ENCODE measurements at places on chromosomes 12 and 14.
A peak's percentile ranks its signal among the peaks of the same experiment; 100 is the strongest.

- DNase-seq, result no peak
Measured at GRCh38 chr14:77198561-77198960, 17.0 kb downstream of the TMEM63C start.

GRCh38 chr12:11580125-11580751, 69.2 kb upstream of the ETV6 start:
- peak; percentile 88 for DNase-seq

DNA sequence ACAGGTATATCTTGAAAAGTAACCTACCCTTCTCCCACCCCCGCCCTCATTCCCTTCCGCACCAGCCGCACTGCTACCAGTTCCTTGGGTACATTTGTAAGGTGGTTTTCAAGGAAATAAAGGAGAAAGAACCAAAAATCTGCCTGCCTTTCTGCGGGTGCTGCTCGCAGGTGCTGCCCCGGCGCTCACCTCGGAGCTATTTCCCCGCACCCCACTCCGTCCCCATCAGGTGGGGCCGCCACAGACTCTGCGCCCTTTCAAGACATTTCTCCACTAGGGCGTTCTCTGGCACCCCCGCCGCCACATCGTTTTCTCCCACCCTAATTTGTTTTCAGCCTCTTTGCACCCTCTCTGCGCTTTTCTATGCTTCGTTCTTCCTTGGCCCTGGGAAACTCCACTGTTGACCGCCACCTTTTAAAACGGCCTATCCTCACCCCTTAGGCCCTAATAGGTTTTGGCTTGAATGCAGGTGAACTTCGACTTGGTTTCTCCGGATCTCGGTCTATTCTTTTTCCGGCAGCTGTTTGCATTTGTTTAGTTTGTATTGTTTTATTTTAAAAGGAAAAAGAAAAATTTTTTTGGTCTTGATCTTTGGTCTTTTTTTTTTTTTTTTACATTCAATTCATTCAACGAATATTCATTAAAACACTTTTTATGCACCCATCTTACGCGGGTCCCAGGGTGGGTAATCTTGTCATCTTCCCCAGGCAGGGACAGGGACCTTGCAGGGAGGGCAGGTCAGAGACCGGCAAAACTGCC, 3.0 kb downstream of the VSX2 start:
- no peak for DNase-seq

- DNase-seq, result no peak
Measured at GRCh38 chr12:113620437-113620976, 148.8 kb upstream of the LHX5 start.

- DNase-seq, result no peak
Measured at GRCh38 chr12:96085475-96085874, 50.1 kb upstream of the LTA4H start.

DNA sequence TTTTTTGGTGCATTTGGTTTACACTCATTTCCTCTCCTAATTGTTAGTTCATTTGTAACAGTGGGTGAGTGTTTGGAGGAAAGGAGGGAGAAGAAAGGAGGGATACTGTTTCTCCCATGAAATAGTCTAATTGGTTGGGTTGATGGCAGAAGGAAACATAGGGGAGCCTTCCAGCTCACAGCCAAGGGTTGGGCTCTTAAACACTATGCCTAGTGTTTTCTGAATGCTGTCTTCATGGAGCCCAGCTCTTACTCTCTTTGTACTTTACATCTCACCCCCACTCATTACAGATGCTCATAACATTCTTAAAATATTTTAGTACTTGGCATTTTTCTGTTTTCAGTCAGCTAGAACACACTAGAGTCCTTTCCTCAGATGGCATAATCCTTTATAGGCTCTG, 38.2 kb downstream of the BAZ2A start:
- peak; percentile 76 for DNase-seq

DNA sequence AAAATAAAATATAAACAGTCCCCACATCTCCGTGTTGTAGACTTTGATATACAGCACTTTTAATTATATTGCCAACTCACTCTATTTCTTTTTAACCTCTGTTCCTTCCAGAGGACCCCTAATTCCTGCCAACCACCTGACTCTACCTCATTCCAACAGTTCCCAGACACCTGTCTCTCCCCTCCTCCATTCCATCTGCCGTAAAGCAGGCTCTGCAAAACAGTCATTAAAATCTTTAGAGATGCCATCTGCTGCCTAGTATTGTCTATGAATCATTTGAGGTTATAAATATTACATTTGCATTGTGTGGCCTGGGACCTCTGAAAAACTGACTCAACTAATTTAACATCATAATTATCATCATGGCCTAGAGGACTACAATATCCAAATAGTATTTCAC, 148.8 kb upstream of the DCN start:
- DNase-seq, result no peak

DNA sequence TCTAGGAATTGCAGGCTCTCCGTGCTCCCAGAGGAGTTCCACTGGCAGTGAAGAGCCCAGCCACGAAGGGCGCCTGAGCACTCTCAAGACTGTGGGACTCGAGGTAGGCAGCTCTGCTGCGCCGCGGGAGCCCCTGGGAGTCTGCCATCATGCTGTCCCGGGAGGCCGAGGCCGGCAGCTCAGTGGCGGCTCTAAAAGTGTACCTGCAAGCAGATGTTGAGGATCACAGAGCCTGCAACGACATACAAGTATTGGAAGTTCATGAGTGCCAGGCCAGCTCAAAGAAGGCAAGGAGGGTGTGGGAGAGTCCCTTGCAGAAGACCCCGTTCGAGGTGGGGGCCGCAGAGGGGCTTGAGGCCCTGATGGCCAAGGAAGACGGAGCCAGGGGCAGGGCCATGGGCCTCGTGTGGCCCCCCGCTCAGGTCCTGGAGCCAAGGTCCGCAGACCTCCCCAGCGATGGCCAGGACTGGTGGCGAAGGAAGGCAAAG, 62.7 kb downstream of the MUCL1 start:
- DNase-seq, result no peak

DNA sequence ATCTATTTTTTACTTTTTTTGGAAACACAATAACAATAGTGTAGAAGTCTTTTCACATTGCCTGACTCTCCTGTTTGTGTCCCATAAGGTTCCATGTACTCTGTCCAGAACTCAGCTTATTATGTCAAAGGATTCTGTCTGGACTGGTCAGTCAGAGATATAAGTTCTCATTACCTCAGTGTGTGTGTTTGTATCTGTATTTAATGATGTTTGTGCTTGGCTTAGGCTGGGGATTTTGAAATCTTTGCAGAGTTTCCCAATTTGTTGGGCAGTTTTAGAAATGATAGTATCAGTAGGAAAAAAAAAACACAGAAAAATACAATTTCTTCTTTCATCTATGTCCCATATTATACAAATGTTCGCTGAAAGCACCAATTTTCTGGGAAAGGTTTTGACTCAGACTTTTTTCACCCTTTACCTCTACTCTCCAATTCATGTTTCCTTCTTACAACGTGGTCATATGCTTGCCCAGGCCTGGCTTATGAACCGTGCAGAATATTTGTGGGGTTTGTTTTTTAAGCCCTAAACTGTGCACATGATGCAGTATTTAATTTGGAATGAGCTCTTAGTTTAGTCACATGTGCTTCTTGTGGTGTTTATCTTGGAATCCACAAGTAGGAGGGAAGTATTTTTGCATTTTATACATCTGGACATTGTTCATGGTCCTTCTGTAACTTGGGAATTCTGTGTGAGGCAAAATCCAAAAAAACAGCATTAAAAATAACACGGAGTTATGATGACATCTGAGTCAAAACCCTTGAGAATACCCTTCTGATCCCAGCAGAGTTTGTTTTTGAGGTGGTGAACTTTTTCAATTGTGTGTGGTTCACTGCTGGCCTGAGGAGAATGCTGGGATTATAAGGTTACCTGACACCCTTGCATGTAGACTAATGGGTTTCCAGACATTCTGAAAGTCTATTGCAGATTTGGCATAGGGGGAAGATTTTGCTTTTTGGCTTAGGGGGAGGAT, 121.2 kb downstream of the RAD51B start:
- DNase-seq, result peak; percentile 92

DNA sequence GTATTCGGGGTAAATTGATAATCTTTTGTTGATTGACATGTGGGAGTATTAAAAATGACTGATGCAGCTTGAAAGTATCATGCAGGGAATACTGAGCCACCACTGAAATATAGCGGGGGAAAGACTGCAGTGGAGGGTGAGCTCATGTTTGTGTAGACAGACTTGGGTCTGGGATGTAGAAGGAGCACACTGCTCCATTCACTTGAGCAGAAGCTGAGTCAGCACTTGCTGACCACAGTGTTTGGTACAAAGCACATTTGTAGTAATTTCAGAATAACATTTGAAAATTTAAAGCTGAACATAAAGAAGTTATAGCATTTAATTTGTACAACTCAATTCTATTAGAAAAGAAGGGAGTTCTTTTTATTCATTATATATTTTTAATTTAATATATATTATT, 304.3 kb upstream of the PRICKLE1 start:
- no peak for DNase-seq

DNA sequence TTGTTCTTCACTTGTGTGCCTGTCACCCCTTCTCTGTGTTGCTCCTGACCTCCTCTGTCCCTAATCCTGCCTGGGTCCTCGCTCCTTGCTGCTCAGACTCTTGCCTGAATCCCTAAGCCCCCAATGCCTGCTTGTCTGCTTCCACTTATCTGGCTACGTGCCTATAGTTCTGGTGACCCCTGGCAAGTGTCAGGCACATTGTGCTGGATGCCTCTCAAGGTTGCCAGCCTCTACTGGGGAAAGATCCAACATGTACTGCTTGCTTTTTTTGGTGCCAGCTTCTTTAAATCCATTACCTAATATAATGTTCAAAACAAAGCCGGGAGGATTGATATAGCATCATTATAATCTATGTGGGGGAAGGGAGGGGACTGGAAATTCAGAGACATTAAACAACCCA, 448.0 kb upstream of the CCDC196 start:
- no peak for DNase-seq

DNA sequence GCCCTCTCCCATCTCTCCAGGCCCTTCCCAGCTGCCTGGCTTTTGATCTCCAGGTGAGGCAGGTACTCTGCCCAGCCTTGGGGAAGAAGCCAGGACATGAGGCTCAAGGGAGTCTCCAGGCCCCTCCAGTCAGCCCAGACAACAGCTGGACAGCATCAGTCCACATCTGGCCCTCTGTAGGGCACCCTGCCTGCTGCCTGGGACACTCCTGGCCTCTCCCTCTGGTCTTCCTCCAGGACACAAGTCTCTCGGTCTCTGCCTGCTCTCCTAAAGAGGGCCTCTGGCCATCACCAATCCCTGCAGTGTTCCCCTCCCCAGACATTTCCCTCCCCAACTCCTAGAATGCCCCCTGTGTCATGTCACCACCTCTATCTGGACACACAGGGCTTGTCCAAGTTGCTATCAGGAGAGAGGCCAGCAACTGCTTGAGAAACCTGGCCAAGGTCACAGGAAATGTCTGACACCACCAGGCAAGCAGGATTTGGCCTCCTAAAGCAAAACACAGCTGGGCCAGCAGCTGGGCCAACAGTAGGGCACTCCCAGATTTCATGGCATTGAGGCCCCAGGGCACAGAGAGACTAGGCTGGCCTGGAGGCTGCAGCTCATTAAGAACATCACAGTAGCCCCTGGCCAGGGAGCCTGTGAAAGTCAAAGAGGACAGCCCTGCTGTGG, 29.0 kb downstream of the LTBP2 start:
- peak; percentile 69 for DNase-seq

DNA sequence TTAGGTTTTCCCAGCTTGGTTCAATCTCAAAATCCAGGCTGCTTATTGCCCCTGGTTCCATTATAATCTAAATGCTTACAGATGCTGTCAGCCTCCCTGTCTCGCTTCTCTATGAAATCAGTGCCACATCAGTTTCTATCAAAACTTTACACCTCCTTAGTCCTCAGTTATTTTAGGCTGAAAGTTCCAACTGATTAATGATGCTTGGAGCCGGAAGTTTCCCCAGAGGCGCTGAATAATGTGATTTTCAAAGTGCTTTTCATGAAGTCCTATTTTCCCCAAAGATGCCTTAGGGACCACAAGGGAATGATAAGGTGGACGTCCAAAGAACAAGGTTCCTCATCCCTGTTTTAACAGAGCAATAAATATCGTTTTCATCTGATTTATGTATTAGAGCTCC, 262.4 kb upstream of the RMST start:
- no peak for DNase-seq

- no peak for DNase-seq
Measured at GRCh38 chr14:105153739-105154475, 14.7 kb downstream of the JAG2 start.

DNA sequence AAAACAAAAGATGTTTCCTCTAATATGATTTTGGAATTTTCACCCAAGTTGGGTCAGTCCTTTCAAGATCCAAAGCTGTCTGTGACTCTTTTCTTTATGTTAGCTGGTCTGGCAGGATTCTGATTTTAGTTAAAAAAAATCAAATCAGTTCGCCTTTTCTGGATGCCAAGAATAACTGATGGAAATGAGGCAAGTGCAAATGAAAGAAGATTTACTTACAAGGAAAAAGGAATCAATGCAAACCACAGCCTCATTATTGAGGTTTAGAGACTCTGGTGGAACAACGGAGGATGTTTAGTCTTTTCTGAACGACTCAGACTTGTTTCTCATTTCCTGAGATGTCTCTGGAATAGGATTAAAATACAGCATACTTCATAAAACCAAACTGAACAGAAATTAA, 117.0 kb upstream of the DYRK2 start:
- DNase-seq, result peak; percentile 58

DNA sequence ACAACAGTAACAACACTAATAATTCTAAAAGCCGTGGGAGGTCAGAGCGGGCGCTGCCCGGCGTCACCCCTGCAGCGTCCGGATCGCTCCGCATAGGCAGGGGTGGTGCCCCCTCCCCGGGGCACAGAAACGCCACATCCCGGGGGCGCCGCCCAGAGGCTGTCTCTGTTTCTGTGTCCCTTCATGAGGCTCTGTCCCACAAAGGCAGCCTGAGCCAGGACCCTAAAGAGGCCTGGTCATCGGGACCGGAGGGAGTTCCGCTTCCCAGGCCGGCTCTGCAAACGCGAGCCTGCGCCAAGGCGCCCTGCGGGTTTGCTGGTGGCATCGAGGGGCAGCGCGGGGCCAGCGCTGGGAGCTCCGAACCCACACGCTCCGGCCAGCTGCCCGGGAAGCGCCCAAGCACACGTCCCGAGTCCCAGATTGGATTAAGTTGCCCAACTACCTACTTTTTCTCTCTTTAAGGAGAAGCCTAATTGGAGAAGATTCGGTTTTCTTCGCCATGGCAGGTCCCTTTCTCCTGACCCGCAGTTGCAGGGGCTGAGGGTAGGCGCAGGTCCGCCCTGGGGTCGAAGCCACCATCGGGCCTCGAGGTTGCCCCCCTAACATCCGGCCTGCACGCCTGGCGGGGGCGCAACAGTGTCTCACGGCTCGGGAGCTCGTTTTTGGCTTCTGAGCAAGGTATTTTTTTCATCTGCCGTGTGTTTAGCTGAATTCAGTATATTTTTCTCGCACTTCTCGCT, 421.7 kb downstream of the VRK1 start:
- peak; percentile 6 for DNase-seq

GRCh38 chr14:23080474-23080873, 14.5 kb downstream of the ACIN1 start:
- DNase-seq, result no peak

DNA sequence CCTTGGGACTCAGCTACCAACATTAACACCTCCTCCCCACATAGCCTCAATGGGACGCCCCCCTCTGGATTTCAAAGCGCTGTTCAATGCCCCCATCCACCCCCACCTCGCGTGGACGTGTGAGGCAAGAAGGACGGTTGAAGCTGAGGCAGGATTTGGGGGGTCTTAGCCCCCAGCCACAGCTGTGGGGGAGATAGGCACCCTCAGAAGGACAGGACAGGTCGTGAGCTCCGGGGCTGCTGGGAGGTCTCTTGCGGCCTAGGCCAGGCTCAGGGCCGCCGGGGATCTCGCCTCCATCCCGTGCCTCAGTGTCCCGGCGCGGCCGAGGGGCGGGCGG, 8.3 kb upstream of the SP7 start:
- DNase-seq, result no peak

Data from AG10803 (cell line).